Amniotic epithelial cell (primary cell): ENCODE measurements at places on chromosomes 7 and 10.

- peak; percentile 95 for DNase-seq
Measured at GRCh38 chr7:116177009-116177408, 33.3 kb upstream of the TES start.

DNA sequence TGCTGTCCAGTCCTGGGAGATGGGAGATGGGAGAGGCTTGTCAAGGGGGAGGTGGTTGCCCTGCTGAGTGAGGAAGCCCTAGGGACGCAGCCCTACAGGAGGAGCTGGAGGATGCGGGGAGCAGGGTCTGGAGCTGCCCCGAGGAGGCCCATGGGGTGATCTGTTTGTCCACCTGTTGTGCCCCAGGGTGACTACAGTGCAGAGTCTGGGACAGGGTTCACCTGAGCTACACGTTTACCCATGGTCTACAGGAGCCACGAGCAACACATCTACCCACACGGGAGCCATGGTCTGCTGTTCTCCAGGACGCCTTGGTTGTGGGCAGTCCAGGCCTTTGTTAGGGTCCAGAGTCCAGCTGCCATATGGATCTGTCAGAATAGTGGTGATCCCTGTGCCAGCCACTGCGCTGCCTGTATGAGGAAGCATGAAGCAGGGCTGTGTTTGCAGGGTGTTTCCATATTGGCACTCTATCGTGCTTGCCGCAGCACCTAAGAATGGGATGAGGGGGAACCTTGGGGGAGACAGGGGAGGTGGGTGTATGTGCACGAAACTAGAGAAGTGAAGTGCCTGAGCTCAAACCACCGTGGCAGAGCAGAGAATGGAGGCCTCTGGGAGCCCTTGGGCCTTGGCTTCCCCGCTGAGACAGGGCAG, 23.7 kb downstream of the ZNF775 start:
- no peak for DNase-seq

DNA sequence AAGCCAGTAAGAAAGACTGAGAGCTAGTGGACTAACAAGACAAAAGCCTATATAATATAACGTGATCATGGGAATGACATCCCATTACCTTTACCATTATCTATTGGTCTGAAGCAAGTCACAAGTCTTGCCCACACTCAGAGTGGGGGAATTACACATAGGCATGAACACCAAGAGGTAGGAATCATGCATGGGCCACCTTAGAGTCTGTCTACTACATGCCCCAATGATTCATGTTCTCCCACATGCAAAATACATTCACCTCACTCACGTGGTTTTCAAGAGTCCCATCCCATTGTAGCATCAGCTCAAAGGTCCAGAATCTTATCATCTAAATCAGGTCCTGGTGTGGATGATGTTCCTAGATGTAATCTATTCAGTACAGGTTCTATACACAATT, 29.4 kb downstream of the DNAJC9 start:
- DNase-seq, result no peak

DNA sequence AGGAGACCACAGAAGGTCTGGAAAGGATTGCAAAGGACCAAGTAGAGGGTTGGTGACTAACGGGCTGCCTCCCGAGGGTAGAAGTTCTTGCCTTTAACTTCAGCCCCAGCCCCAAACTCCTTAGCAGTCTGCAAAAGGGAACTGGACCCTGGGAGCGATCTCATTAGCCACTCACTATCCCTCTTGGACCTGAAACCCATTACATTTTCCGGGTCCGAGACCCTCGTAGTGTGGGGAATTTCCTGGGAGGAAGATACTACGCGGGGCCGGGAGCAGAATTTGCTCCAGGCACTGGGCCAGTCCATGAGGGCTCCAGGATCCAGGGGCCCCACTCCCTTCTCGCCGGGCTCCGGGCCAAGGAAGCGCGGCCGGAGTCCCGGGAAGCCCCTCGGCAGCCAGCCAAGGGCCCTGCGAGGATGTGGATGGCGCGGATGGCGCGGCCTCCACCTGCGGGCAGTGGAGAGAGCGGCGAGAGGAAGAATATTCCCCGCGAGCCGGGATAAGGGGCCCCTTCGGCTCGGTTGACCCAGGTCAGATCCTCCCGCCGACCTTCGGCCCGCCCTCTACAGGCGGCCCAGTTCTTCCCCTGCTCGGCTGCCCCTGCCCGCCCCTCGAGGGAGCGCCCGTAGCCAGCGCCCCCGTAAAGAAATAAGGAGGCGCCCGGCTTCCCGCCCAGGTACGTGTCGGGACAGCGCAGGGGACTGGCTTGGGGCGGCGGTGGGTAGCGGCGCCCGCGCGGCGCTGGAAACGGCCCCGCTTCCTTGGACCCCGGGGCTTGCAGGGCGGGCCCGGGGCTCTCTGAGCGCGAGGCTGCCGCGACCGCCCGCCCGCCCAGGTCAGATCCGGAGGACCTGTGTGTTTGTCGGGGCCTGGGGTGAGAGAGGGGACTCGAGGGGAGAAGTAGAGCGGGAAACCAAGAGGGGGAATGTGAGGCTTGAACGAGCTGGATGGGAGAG, at the start of gene MYO3A:
Gene MYO3A (plus strand): TSS at position 577 of the 956 bp plus-strand sequence. CDS start 17,882 bp downstream, outside the sequence.
- DNase-seq, result no peak

DNA sequence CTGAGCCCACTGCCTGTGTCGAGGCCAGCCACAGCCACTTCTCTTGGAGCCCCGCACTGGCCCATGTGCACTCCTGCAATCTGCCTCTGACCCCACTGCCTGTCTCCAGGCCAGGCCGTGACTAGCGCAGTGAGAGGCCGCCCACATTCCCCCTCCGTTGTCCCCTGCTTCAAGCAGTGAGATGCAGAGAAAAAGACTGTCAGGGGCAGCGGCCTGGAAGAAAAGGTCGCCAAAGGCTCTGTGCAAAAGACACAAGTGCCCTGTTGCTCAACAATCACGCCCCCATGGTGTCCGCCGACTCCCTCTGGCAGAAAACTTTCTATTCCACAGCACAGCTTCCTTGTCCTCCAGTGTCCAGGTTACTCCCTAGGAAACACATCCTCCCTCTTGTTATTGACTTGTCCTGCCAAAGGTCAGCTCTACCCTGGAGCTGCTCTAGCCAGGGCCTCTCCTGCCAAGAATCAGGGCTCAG, 9.9 kb downstream of the FAM131B start:
- no peak for DNase-seq
